Stimulated activated CD4-positive, alpha-beta T cell treated with anti-CD3 and anti-CD28 coated beads, Interleukin-1b, Interleukin-23, amount 100 ng/mL, for 48 hours (primary cell): ENCODE measurements at places on chromosomes 11 and 22.

GRCh38 chr11:118886681-118887111, 3.0 kb downstream of the CXCR5 start:
- DNase-seq = no peak

- no peak for DNase-seq
Measured at GRCh38 chr22:49132009-49132408, 695.7 kb downstream of the BRD1 start.

GRCh38 chr11:102467853-102468580, 15.5 kb upstream of the TMEM123 start:
- no peak for DNase-seq

- DNase-seq = no peak
Measured at GRCh38 chr11:73579641-73580434, 18.1 kb downstream of the FAM168A start.
